ENCODE measurements at places on chromosomes 1 and 21.
A peak's percentile ranks its signal among the peaks of the same experiment; 100 is the strongest.

- no peak for DNase-seq
Observed at GRCh38 chr1:198904321-198904720, 265.5 kb downstream of the PTPRC start.

- DNase-seq: no peak
Observed at GRCh38 chr1:907611-908451, 15.9 kb upstream of the SAMD11 start.

DNA sequence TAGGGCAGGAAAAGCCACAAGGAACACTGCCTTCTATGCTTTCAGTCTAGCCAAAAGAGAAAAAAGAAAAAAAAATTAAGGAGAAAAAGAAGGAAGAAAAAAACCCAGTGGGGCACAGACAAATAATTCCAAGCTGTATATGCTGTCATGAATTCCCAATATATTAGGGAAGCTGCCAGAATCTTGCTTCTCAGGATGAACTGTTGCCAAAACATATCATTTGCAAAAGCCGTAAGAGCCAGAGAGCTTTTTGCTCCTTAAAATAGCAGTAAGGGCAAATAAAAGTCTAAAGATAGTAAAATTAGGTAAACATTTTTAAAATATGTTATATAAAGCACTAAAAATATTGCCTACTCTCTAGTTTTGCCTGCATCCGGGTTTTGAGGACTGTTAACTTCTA is 52.1 kb downstream of the PGM1 start:
- no peak for DNase-seq

- no peak for DNase-seq
Observed at GRCh38 chr1:18895317-18895716, 7.0 kb downstream of the ALDH4A1 start.

GRCh38 chr1:220473440-220473839 is 54.5 kb upstream of the MARK1 start:
- DNase-seq: no peak

DNA sequence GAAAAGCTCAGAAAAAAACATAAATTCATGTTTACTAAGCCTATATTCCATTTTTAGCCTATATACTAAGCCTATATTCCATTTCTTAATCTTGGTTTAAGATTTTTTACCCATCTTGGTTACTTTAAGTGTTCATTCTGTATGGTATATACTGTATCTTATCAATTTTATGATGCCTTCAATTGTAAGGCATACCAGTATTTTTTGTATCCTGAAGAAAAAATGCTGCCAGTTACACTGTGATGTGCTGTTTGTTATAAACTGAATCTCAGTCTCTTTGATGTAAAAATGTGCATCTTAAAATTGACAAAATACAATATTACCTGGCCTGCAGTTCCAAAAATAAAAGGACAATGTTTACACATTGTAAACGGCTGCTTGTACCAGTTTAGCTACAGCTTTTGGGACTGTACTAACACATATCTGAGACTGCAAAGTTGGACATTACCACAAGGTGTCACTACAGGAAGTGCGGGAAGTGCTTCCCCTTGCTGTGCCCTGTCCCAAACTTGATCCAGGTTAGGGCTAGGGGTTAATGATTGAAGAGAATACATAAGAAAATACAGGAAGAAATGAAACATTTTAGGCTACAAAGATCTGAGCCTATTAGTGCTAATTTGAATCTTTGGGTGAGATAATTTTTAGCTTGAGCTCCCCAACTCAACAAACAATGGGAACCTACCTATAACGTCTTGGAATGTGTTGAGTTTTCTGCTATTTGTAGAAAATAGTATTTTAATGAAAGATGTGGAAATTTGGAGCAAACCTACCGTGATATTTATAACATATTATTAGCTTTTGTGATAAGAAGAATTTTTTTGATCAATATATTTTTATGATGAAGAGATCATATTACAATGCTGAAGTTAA is 108.9 kb downstream of the LBR start:
- peak; percentile 19 for DNase-seq
